ENCODE measurements at places on chromosomes 3 and 15. TPM values are rescaled to one million over a fixed set of nuclear protein-coding genes. Genes with fewer than 3 reads are reported as not detected.

GRCh38 chr3:67602816-67603215, 51.6 kb downstream of the SUCLG2 start:
- no peak for DNase-seq

Gene EAF2
- total RNA-seq, result 0.90 TPM

Gene CAMKV
- not detected for total RNA-seq

DNA sequence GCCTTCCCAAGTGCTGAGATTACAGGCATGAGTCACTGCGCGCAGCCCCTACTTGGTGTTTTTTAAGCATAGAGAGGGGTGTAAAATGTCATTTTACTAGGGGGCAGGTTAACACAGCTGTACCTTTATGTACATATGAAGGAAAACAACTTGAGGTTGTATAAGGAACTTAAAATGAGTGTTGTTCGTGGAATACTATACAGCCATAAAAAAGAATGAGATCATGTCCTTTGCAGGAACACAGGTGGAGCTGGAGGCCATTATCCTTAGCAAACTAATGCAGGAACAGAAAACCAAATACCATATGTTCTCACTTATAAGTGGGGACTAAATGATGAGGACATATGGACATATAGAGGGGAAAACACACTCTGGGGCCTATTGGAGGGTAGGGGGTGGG, 256.2 kb upstream of the C2CD4B start:
- DNase-seq, result no peak

Gene PHC3
- 54.7 TPM for total RNA-seq

DNA sequence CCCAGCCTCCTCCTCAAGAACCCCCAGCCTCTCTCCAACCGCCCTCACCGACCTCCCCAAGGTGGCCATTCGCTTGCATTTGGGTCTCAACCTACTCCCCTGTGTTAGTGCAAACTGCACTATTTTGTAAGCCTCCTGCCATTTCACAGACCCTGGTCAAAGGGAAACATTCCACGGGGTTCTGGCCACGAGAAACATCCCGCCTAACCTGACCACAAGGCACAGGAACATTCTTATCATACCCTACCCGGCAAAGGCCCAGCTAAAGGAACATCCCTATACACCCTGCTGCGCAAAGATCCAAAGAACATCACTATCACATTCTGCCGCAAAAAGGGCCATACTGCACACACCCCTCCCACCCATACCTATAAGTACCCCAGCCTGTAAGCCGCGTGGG, 22.9 kb downstream of the RPSA start:
- DNase-seq, result no peak

Gene LYZL4
- not detected for total RNA-seq

Gene FBN1
- total RNA-seq, result 1.3 TPM

Gene TMEM212
- not detected for total RNA-seq

- DNase-seq, result peak; percentile 17
Observed at GRCh38 chr3:173584838-173585831, 187.6 kb downstream of the NLGN1 start.

Gene KBTBD12
- 1.1 TPM for total RNA-seq

GRCh38 chr3:42756681-42757213, 16.3 kb downstream of the CCDC13 start:
- no peak for DNase-seq

DNA sequence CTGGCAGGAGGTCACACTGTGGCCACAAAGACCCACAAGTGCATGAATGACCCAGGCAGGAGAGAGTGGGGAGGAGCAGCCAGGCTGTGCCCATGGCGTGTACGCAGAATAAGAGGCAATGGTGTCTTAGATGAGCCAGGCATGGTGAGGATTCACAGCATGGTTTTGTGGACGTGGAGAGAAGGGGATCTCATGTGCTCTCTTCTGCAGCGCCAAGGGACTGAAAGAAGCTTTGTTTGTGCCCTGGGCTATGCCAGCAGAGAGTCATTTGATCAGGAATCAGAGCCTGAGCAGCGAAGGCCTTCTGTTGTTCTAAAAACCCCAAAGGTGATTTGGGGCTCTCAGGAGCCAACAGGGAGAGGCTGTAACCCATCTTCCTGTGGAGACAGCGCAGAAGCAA, 18.7 kb upstream of the RPP14 start:
- DNase-seq, result no peak

Gene LMAN1L
- not detected for total RNA-seq

Gene GPR176
- 4.2 TPM for total RNA-seq

Gene CP
- total RNA-seq, result 0.28 TPM

GRCh38 chr15:66089049-66089448, 164.5 kb downstream of the MEGF11 start:
- no peak for DNase-seq

DNA sequence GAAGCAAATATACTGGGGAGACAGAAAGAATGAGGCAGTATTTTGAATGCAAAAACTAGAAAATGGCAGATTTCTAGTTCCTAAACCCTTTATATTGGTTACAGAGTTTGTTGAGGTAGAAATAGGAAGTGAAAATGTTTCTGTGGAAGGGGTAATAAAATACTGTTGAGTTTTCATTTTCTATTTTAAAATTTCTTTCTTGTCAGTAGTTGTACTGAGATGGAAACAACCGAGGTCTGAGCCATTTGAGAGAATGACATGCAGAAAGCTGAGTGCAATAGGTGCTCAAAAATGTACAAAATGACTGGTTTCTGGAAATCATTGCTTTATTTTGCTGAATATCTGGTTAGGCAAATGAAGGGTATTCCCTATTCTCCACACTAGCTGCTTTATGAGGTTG, 361.4 kb downstream of the CHL1 start:
- DNase-seq, result no peak

DNA sequence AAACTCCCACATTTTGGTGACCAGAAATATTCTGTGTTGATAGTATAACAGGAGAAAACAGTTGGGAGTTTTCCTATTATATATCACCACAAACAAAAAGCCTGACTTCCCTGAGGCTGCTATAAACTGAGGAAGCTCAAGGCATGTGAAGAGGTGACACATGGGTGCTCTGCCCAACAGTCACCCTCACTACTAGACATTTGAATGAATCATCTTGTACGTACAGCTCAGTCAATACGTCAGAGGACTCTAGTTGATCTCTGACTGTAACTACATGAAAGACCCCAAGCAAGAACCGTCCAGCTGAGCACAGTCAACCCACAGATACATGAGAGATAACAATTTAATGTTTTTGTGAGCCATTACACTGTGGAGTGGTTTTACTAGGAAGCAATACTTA, 338.3 kb upstream of the ATP11B start:
- DNase-seq, result no peak

DNA sequence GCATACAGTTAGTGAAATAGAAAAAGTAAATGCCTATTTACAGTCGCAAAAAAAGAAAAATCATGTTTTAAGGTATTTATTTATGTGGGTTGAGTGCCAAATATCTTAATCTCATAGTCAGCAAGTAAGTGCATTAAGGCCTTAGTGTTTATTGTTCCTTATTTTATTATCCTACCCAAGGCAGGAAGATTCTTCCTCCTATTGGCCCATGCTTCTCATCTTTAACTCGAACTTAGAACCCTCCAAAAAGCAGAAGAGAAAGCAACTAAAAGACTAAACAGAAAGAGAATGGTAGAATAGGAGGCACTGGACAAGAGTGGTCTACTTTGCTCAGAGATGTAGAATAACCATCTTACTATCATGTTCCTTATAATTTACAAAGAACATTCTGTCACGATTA, 7.5 kb downstream of the RFX7 start:
- no peak for DNase-seq

Gene SNTN
- total RNA-seq, result not detected

DNA sequence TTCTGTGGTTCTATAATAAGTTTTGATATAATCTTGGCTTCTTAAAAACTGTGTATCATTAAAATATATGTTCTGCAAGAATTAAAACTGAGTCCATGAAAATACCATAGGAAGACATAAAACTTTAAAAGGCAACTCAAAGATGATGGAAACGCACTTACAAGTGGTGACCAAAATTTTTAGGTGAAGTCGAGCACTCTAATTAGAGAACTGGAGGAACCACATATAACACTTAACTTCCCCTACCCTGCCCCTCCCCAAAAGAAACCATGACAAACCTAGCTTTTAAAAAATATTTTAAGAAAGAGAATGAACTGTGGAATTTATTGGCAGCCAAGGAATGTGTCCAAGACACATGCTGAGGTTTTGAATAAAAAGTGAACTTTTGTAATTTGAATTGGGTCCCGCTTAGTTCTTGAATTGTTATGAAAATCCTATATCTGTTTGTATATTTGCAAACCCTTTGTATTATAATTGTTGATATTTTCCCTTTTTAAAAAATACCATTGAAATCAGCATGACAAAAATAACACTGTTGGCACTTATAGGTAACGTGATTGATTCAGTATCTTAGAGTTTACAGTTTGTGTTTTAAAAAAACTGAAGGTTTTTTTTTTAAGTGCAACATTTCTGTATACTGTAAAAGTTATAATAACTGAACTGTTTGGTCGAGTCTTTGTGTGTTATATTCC, 7.7 kb downstream of the NR2F2 start:
- no peak for DNase-seq

GRCh38 chr15:68017201-68017600, 36.9 kb upstream of the PIAS1 start:
- peak; percentile 64 for DNase-seq

DNA sequence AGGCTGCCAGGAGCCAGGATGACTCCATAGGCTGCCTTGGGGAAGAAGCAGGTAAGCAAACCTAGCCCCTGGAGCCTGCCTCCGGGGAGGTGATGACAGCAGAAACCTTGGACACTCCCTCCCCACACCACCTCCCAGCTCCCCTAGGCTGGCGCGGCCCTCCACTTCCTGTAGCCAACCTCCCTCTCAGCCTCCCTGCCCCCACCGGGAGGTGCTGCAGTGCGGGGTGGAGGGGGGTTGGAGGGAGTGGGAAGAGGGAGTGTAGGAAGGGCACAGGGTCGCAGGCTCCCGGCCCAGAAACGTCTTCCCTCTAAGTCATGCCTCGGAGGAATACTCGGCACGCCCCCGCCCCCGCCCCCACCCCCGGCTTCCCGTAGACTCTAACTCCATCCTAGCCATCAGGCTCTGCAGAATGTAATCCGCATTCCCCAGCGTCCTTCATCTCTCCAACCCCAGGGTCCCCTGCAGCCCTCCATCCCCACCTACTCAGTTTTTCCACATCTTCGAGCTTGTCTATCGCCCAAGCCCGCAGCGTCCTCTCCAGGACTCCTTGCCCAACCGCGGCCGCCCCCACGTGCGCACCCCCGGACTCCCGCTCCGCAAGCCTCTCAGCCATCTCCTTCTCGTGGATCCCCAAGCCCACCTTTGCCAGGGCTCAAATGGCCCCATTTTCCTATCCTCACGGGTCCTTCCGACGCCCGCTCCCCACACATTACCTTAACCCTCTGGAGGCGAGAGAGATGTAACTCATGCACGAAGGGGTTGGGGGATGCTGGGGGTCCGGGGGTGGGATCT, 528 bp downstream of the LPCAT4 start:
- peak; percentile 78 for DNase-seq

DNA sequence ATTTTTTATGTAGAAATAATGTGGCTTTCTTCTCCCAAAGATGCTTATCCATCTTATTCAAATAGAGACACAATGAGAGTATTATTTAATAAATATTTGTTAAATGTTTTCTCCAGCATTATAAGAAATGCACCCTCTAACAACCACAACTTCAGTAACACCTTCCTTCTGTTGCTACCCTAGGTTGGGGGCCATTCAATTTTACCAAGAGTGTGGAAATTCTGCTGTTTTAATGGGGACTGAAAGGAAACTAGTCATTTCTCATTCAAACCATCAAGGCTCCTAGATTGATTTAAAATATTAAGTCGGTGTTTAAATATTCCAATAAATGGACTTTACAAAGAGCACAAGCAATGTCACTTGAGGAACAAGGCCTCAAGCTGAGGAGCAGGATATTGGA, 7.6 kb downstream of the ONECUT1 start:
- DNase-seq, result no peak

GRCh38 chr3:157464321-157464720, 27.7 kb downstream of the PTX3 start:
- DNase-seq, result no peak

Gene PAQR9
- not detected for total RNA-seq

- DNase-seq, result peak; percentile 47
Observed at GRCh38 chr3:184011230-184011876, 6.3 kb downstream of the ABCC5 start.

DNA sequence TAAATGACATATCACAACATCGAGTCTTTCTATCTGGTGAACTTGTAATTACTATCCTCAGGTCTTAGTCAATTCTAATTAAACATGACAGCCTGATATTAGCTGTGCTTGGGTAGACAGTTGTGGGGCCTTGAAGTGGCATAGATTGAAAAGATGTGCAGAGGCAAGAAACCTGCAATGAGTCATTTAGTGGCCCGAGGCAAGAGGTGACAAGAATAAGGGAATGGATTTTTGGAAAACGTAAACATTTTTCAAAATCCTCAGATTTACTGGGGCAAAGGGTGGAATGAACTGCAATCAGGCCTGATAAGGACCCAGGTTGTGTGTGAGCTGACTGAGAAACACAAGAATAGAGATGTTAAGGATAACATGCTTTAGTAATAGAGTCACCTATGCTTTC, 29.5 kb upstream of the ULK4 start:
- peak; percentile 77 for DNase-seq

Gene TNNC1
- total RNA-seq, result 8.3 TPM

- no peak for DNase-seq
Observed at GRCh38 chr3:170868577-170869238, 1.3 kb downstream of the RPL22L1 start.

DNA sequence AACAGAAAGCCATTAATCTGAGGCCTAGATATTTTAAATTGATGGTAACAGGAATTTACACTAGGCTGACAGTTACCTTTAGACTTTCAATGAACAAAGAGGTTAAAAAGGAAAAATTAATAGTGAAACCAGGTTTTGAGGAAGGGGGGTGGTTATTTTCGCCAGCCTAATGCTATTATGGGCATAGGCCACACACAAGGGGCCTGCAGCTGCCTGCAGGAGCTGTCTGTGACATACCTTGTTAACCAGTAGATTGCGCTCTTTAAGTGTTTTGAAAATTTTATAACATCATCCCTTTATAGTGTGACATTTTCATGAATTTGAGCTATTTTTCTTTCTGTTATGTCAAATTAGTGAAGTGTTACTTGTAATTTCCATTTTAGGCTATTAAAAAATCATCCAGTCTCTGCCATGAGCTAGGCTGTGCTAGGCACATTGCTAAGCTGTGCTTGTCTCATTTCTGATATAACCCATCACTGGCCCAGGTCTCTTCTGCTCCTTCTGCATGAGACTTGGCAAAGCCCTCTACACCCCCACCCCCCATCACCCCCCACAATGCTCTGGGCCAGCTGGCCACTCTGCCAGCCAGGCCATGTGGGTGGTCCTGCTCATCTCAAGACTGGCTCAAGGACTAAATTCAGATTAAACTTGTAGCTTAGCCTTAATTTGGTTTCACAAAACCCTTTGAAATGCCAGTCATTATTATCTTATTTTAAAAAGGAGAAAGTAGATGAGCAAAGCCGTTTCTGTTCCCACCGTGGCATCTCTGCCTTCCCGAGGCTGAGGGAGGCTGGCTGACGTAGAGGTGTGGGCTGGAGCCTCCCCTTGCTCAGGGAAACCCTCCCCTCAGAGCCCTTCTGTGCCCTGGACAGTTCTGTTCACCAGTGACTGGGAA, 48.4 kb upstream of the SEC22A start:
- no peak for DNase-seq

GRCh38 chr15:52290329-52290728, 5.3 kb downstream of the MYO5C start:
- DNase-seq, result no peak

- DNase-seq, result no peak
Observed at GRCh38 chr15:48898032-48898431, 20.1 kb downstream of the EID1 start.

Gene GMPS
- total RNA-seq, result 116 TPM

Gene BRPF1
- 15.9 TPM for total RNA-seq

GRCh38 chr3:146384786-146385185, 84.6 kb downstream of the PLSCR2 start:
- no peak for DNase-seq

Measured in PC-9 (cell line).